ENCODE measurements at places on chromosomes 11 and 22.

DNA sequence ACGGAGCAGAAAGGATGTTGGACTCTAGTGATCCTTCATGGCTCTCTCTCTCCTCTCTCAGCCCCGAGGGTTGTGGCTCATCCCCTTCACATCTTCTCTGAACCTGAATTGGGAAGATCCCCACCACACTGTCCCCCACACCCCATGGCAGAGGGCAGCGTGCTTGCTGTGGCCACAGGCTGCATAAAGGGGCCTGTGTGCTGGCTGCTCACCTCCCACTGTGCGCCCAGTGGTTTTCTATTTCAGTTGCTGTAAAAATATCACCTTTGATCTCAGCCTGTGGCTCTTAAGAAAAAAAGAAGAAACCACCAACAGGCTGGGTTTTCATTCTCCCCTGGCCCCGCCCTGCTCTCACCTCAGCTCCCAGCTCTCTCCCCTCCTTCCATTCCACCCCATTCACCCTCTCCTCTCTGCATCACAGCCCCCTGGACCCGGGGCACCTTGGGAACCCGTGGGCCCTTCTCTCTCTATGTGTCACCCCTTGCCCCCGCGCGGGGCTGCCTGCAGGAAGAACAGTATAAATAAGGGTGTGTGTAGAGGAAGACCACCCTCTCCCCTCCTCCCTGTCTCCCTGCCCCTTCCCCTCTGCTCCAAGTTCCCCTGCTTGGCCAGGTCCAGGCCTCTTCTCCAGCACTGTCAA lies 25.8 kb upstream of the WNT11 start:
- no peak for DNase-seq

- DNase-seq, result no peak
These were observed 1.5 kb downstream of the CCDC90B start for GRCh38 chr11:83284501-83285150.

DNA sequence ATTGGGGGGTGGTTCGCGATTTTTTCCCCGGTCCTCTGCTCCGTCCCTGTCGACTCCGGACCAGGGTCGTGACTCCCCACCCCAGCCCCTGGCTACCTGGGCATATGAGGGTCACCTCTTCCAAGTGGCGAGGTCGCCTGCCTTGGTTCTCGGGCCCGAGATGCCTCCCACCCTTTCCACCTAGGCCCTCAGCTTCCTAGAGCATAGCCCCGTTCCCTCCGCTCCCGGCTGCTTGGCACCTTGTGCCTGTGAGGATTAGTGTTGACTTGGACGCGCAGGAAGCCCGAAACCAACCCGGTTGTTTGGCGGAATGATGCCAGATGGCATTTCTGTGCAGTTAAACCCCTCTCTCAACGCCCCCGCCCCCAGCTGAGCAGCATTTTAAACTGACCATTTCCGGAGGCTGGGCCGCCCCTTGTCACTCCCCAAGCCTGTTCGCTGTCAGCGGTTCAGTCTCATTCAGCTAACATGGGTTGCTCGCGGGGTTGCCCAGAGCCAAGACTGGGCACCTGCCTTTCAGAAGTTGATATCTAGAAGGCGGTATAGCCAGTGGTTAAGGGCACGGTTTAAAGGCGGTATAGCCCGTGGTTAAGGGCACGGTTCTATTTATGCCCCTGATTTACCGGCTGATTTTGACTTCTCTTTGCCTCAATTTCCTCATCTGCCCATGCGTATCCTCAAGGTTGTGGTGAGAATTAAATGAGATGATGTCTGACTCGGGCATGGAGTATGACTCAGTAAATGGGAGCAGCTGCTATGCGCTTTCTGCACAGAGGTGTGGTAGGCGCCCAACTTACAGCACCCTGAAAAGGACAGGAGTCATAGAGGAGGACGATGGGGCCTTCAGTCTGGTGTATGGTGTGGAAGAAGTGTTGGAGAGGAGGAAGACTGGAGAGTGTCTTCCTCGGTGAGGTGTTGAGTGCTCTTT lies 639 bp downstream of the INCENP start:
- DNase-seq, result no peak

- DNase-seq, result no peak
These were observed 6.2 kb upstream of the RANBP1 start for GRCh38 chr22:20109411-20110358.

GRCh38 chr11:127925475-127925874 lies 661.9 kb downstream of the ETS1 start:
- DNase-seq, result no peak

DNA sequence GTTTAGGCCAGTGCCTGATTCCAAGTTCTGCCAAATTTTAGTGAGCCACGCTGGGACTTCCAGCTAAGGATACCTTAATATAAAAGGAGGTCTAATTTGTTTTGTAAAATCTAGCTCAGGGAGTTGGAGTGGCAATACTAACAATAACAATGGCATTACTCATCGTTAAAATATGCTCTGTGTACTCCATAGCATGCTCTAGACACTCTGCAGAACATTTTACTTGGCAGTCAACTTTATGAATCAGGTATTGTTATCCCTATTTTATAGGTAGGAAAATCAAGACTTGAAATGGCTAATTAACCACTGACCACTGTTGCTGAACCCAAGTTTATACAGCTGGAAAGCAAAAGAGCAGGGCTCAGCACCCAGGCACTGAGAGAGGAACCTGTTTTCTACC lies 485.0 kb upstream of the KIRREL3 start:
- no peak for DNase-seq

GRCh38 chr11:36672815-36673450 lies 74.9 kb upstream of the RAG2 start:
- DNase-seq, result no peak

GRCh38 chr22:39297490-39298240 lies 21.8 kb downstream of the RPL3 start:
- no peak for DNase-seq

DNA sequence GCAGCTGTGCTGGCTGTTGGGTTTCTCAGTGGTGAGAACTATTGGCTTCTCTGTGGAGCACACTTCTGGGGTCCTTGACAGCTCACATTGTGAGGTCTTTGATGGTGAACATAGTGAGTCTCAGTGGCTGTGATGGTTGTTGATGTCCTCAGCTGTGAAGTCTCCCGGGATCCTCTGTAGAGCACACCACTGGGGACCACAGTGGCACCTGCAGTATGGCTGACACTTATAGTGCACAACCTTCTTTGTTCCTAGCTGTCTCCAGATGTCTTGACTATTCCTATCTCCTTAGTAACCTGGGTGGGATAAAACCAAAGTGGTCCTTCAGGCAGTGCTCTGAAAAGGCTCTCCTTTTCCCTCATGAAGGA lies 34.3 kb upstream of the CHORDC1 start:
- DNase-seq, result no peak

DNA sequence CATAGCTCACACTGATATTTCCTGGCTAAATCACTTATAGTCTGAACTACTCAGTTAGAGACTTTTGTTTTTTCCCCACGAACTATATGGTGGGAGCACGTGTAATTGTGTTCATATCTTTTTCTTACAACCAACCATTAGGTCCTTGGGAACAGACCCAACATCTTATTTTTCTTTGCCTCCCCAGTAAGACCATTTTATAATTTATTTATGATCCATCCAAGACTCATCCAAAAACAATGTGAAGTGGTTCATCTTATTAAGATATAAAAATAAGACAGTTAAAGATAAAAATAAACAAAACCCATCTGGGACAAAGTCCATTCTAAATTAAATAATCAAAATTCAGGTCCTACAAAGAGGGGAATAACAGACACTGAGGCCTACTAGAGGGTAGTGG lies 90.8 kb downstream of the FAM168A start:
- no peak for DNase-seq

- DNase-seq, result no peak
These were observed 16.0 kb upstream of the B4GALNT4 start for GRCh38 chr11:353179-353873.

GRCh38 chr11:2585566-2586086 lies 114.2 kb downstream of the KCNQ1OT1 start:
- no peak for DNase-seq

DNA sequence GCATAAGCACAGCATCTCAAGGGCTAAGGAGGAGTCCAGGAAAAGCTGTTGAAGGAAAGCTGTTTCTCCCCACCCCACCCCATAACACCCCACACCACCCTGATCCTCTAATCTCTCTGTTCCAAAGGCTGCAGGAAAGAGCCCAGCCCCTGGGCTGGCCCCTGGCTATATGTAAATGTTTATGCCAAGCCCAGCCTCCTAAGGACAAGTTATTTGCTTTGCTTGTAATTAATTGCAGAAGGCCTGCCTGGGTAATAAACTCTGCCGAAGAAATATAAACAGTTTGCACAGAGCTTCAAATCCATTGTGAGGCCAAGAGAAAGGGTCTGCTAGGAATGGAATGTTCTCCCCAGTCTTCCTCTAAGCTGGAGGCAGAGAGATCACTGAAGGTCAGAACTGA lies 21.2 kb downstream of the ARRB1 start:
- no peak for DNase-seq

GRCh38 chr11:117821431-117821830 lies 3.1 kb downstream of the FXYD2 start:
- no peak for DNase-seq

- DNase-seq, result no peak
These were observed 12.6 kb downstream of the IGSF9B start for GRCh38 chr11:133943950-133944698.

DNA sequence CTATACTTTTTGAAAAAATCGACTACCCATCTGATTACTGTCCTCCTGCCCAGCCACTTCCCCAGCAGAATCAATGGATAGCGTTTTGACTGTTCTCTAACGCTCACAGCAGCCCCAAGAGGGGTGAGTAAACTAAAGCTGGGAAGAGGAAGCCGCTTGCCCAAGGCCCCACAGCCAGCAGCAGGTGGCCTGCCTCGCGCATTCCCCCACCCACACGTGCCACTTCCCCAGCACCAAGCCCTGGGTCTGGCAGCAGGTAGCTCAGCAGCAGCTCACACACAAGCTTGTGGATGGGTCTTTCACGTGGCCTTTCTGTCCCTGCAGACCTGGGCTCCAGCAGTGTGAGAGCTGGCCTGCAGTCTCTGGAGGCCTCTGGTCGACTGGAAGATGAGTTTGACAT lies 34.3 kb downstream of the TOM1 start:
- DNase-seq, result no peak

DNA sequence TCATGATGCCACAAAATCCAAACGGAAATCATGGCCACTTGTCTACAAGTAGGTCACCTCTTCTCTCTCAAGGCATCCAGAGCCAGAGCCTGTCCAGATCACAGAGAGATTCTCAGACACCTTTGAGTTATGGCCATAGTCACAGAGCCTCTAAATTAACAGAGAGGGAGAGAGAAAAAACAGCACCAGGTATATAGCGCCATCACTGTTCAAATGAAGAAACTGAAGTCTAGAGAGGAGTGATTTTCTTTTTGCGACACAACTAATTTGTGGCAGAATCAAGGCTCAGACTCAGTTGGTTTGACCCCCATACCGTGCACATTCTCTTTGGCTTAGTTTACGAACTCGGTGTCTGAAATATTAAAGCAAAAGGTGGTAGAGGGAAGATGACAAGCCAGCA lies 512.9 kb downstream of the NTM start:
- no peak for DNase-seq

DNA sequence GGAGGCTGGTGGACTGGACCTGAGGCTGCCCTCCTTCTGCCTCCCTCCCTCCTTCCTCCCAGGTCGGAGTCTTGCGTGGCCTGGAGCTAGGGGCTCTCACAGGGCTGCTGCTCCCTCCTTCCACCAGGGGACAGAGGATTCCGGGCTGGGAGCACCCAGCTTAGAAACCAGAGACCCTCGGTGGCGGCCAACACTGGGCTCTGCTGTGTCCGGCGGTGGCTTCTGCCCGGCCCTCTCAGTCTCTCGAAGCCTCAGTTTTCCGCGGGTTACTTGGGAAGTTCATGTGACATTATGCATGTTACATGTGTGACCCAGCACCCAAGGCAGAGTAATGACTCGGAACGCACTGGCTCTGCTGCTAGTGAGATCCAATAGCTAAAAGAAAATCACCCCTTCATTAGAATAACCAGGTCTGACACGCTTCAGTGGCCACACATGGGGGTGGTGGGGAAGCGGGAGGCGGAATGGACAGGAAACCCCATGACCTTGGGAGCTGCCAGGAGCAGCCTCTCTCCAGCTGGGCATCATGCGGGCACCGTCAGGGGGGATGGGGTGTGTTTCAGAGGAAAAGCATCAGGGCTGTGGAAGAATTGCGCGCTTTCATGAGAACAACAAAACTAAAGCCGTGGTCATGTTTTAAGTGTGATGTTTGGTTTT lies 5.9 kb upstream of the MRGPRG start:
- no peak for DNase-seq

DNA sequence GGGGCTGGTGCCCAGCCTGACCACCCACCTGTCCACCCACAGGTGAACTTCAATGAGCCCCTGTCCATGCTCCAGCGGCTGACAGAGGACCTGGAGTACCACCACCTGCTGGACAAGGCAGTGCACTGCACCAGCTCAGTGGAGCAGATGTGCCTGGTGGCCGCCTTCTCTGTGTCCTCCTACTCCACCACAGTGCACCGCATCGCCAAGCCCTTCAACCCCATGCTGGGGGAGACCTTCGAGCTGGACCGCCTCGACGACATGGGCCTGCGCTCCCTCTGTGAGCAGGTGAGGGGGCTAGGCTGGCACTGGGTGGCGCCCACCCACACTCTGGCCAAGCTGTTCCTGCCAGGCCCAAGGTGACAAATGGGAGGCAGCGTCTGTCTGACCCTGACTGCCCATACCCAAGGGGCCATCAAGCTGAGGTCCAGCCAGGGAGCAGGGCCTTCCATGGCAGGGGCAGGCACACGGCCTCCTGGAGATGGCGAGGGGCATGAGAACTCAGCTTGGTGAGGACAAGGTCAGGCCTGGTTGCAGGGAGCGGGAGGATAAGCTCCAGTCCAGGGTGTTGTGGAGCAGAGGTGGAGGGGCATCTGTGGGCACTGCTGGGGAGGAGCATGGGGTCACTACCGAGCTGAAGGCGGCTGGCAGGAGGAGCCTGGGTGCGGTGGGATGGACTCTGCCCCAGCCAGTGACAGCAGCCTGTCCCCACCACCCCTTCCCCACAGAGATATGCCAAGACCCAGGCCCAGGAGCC lies 77.7 kb downstream of the MORC2 start:
- peak; percentile 9 for DNase-seq

DNA sequence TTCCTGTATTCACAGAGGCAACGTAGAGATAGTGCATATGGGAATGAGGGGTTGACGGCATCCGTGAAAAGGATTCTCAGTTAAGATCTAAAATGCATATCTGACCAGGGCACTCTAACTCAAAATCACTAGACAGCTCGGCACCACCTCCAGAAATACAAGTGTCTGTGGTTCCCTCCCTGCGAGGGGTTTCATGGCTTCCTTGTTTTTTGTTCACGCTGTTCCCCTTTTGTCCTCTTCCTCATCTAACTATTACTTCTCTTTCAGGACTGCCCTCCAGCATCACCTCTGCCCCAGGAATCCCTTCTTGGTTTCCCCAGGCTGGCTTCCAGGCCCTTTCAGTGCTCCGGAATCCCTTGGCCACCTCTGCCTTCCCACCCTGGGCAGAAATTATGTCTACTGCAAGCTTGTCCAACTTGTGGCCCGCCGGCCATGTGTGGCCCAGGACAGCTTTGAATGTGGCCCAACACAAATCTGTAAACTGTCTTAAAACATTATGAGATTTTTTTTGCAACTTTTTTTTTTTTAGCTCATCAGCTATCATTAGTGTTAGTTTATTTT lies 159.9 kb downstream of the FBXO7 start:
- DNase-seq, result no peak

GRCh38 chr11:14413307-14414069 lies 54.5 kb upstream of the RRAS2 start:
- no peak for DNase-seq

- no peak for DNase-seq
These were observed 131.0 kb downstream of the SLC1A2 start for GRCh38 chr11:35288309-35288708.

Measured in T-helper 9 cell (primary cell).